ENCODE measurements at places on chromosomes 4 and X. TPM values are rescaled to one million over a fixed set of nuclear protein-coding genes. Genes with fewer than 3 reads are reported as not detected.

- H3K27ac ChIP-seq, result no peak overlapping the region
- H3K36me3 ChIP-seq, result no peaks in the 10 kb centered on the region
- peaks cover 2% of the 10 kb centered on the region for H3K27me3 ChIP-seq
- H3K4me3 ChIP-seq, result no peak overlapping the region
Measured at GRCh38 chr4:111943796-111944203, 201.5 kb upstream of the FAM241A start.

- no peaks in the 10 kb centered on the region for H3K4me1 ChIP-seq
- H3K4me3 ChIP-seq, result no peak overlapping the region
- no peak for DNase-seq
- no peaks in the 10 kb centered on the region for H3K27me3 ChIP-seq
Measured at GRCh38 chr4:162852642-162853041, 314.0 kb downstream of the NAF1 start.

DNA sequence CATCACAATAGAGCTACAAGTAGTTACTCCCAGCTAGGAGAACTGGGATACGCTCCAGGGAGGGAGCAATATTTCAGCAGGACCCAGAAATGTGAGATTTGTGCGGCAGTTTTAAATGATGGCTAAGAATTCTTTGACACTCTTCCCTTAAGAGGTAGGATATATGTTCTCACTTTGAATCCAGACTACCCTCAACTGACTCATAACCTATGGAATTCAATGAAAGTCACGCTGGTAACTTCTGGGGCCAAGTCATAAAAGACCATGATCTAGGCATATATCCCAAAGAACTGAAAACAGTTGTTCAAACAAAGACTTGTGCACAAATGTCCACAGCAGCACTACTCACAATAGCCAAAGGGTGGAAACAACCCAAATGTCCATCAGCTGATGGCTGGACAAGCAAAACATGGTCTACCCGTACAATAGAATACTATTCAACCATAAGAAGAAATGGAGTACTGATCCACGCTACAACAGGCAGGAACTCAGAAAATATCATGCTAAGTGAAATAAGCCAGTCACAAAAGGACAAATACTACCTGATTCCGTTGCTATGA, 10.5 kb downstream of the CD99L2 start:
- no peaks in the 10 kb centered on the region for H3K27me3 ChIP-seq
- H3K4me1 ChIP-seq, result no peaks in the 10 kb centered on the region
- peaks cover 3% of the 10 kb centered on the region for H3K36me3 ChIP-seq
- DNase-seq, result no peak

DNA sequence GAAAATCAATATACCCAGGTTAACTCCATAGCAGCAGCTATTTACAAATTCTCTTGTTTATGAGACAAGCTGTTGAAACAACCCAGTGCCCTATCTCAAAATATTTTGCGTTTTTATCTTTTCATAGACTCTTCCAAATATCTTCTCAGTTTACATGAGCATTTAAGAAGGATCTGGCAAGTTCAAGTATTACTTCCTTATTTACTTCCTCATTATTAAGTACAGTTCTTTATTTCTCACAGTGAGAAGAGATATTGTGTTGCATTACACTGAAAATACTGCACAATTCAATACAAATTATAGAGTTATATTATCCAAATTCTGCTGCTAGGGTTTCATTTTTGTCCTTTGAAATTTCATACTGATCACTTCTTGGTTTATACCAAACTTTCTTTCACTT, 43.6 kb upstream of the UCP1 start:
- DNase-seq, result no peak
- no peaks in the 10 kb centered on the region for H3K27me3 ChIP-seq

- peaks cover 4% of the 10 kb centered on the region for H3K27me3 ChIP-seq
- peak overlapping the region; percentile 4 for H3K27ac ChIP-seq
- H3K4me3 ChIP-seq, result no peak overlapping the region
- no peak for DNase-seq
- H3K4me1 ChIP-seq, result peaks cover 38% of the 10 kb centered on the region
- no peaks in the 10 kb centered on the region for H3K36me3 ChIP-seq
Measured at GRCh38 chr4:8276358-8277240, 7.0 kb downstream of the HTRA3 start.

DNA sequence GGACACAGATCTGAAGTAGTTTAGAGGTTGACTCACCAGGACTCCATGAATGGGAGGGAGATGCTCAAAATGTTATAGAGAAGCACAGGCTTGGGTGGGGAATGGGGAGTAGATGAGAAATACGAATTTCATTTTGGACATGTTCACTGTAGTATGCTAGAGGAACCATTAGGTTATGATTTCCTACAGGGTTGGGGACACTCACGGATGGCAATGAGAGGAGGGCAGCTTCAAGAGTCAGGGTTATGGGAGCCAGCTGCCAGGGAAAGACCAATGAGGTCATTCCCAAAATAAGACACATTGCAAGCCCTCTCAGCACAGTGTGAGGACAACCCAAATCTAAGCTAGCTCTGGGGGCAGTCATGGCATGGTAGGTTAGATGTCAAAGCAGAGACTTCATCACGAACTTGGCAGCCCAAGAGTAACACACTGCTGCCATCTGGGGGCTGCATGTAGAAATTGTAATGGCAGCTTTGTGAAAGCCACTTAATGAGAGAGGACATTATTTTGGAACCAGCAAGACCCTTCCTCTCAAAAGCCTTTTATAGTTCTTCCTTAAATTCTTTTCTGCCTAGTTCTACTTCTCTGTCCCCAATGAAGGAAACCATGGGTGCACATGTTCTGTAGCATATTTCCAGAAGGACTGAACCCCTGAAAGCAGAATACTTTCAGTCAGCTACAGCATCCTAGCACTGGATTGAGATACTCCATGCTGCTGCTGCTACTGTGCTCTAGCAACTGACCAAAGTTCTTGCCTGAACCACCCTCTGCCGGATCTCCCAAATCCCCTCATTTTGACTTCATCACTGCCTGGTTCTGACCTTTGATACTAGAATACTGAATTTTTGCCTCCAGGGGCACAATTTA, 16.2 kb upstream of the ZCCHC12 start:
- no peaks in the 10 kb centered on the region for H3K27me3 ChIP-seq
- no peak for DNase-seq
- H3K4me1 ChIP-seq, result no peaks in the 10 kb centered on the region
- no peak overlapping the region for H3K4me3 ChIP-seq
- no peak overlapping the region for H3K27ac ChIP-seq

- no peak overlapping the region for H3K4me3 ChIP-seq
- H3K27me3 ChIP-seq, result no peaks in the 10 kb centered on the region
- peak; percentile 26 for DNase-seq
- no peaks in the 10 kb centered on the region for H3K36me3 ChIP-seq
Measured at GRCh38 chrX:46796574-46797191, 37.8 kb upstream of the SLC9A7 start.

DNA sequence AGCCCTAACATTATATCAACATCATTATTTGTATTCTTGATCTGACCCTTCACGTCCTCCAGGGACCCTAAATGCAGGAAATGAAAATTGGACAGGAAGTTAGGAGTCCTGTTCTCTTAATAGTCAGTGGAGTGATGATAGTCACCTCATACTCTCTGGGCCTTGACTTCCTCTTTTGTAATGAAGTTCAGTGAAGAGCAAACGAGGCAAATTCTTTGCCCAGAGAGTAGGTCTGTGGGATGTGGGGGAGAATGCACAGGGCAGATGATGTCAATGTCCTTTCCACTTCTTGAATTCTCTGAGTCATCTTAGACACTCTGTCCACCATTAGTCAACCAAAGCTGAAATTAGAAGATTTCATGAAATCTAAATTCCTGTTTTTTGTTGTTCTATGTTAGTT, 17.1 kb upstream of the GPRIN3 start:
- no peak overlapping the region for H3K4me3 ChIP-seq
- peaks cover 3% of the 10 kb centered on the region for H3K4me1 ChIP-seq
- H3K27me3 ChIP-seq, result peaks cover 2% of the 10 kb centered on the region
- no peaks in the 10 kb centered on the region for H3K36me3 ChIP-seq

GRCh38 chr4:20724915-20725314, 24.7 kb downstream of the PACRGL start:
- no peak overlapping the region for H3K27ac ChIP-seq
- H3K27me3 ChIP-seq, result no peaks in the 10 kb centered on the region
- H3K36me3 ChIP-seq, result peaks cover 52% of the 10 kb centered on the region
- DNase-seq, result no peak
- H3K4me1 ChIP-seq, result no peaks in the 10 kb centered on the region
- no peak overlapping the region for H3K4me3 ChIP-seq

DNA sequence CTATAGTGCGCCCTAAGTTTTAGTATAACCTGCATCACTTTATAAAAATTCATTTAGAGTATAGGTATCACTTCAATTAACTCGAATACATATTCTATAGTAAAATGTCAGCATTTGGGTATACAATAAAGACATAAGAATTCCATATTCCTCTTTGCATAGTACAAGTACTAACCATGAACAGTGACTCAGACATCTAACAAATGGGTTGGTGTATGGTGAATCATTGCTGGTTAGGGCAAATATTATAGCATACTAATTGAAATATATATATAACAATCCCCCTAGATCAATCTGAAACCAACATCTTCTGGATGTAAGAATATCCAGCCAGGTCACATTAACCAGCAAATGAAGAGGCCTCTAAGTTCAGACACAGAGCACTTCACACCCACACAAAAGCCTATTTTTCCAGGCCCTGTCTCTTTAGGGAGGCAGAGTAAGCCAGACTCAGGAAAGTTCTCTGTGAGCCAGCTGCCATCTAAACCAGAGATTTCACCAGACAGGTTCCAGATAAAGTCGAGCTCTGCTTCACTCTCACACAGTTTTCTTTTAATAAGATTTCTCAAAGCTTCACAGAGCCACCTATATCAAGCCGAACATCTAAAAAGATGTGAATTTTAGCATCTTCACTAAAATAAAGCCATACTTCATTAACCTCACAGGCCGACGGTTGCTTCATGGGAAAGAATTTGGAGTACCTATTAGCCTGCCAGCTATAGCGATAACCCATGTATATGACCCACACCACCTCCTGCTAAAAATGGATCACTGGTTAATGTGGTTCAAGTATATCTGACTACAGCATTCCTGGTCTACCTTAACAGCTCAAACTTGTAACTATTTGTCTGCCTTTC, 200.0 kb upstream of the FTHL17 start:
- no peaks in the 10 kb centered on the region for H3K36me3 ChIP-seq
- H3K27me3 ChIP-seq, result no peaks in the 10 kb centered on the region
- DNase-seq, result no peak
- no peak overlapping the region for H3K4me3 ChIP-seq
- peak overlapping the region; percentile 43 for H3K27ac ChIP-seq

GRCh38 chr4:26468977-26469376, 21.3 kb downstream of the CCKAR start:
- H3K27ac ChIP-seq, result no peak overlapping the region
- H3K36me3 ChIP-seq, result no peaks in the 10 kb centered on the region
- no peaks in the 10 kb centered on the region for H3K4me1 ChIP-seq
- no peak for DNase-seq
- peaks cover 29% of the 10 kb centered on the region for H3K27me3 ChIP-seq

DNA sequence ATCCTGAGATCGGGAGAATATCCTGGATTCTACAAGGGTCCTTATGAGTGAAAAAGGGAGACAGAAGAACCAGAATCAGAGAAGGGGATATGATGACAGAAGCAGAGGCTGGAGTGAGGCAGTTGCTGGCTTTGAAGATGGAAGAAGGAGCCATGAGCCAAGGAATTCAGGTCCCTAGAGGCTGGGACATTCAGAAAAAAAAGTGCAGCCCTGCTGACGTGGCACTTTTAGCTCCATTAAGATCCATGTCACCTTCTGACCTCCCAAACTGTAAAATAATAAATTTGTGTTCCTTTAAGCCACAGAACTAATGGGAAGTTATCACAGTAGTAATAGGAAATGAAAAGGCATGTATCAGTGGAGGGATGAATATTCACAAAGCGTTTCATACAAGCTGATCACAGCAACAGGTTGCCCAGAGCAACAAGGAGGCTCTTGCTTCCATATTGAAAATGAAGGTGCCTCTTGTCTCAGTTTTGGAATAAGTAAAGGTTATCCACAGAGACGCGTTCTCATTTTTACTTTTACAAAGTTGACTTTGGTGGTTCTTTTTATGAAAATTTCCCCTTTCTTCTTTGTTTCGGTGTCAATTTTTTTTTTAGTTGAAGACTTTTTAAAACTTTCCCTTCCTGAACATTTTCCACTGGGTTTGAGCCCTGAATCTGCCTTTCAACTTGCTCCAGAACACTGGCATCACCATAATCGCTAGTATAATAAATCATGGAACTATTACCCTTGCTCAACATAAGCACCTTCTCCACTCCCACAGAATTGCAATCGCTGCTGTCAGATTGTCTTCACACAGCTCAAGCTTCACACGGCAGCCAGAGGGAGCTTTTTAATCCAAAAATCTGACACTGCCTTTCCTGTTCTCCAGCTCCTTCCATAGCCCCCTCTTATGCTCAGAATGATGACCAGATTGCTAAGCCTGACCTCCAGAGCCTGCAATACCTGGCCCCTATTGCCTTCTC, 127.6 kb upstream of the RBPJ start:
- no peak for DNase-seq
- H3K36me3 ChIP-seq, result no peaks in the 10 kb centered on the region
- no peak overlapping the region for H3K4me3 ChIP-seq
- no peak overlapping the region for H3K27ac ChIP-seq
- H3K27me3 ChIP-seq, result no peaks in the 10 kb centered on the region

GRCh38 chr4:121148000-121148399, 16.1 kb downstream of the TNIP3 start:
- H3K4me1 ChIP-seq, result peaks cover 22% of the 10 kb centered on the region
- H3K27ac ChIP-seq, result no peak overlapping the region
- DNase-seq, result no peak
- no peaks in the 10 kb centered on the region for H3K36me3 ChIP-seq
- H3K4me3 ChIP-seq, result no peak overlapping the region
- no peaks in the 10 kb centered on the region for H3K27me3 ChIP-seq

- H3K27me3 ChIP-seq, result no peaks in the 10 kb centered on the region
- peaks cover 42% of the 10 kb centered on the region for H3K4me1 ChIP-seq
- peak overlapping the region; percentile 65 for H3K27ac ChIP-seq
- H3K36me3 ChIP-seq, result peaks cover 3% of the 10 kb centered on the region
- H3K4me3 ChIP-seq, result no peak overlapping the region
- no peak for DNase-seq
Measured at GRCh38 chr4:150679765-150680343, 97.9 kb downstream of the MAB21L2 start.

The LRAT gene
- 22.9 TPM for total RNA-seq

The RNF4 gene
- 63.8 TPM for total RNA-seq

The GLUD2 gene
- total RNA-seq, result 1.4 TPM

The IL1RAPL2 gene
- total RNA-seq, result 0.54 TPM

All from mesothelial cell of epicardium (in vitro differentiated cells).